ENCODE measurements at places on chromosomes 2 and 18.

GRCh38 chr18:58793361-58793760, 71.3 kb upstream of the ZNF532 start:
- no peak for DNase-seq

DNA sequence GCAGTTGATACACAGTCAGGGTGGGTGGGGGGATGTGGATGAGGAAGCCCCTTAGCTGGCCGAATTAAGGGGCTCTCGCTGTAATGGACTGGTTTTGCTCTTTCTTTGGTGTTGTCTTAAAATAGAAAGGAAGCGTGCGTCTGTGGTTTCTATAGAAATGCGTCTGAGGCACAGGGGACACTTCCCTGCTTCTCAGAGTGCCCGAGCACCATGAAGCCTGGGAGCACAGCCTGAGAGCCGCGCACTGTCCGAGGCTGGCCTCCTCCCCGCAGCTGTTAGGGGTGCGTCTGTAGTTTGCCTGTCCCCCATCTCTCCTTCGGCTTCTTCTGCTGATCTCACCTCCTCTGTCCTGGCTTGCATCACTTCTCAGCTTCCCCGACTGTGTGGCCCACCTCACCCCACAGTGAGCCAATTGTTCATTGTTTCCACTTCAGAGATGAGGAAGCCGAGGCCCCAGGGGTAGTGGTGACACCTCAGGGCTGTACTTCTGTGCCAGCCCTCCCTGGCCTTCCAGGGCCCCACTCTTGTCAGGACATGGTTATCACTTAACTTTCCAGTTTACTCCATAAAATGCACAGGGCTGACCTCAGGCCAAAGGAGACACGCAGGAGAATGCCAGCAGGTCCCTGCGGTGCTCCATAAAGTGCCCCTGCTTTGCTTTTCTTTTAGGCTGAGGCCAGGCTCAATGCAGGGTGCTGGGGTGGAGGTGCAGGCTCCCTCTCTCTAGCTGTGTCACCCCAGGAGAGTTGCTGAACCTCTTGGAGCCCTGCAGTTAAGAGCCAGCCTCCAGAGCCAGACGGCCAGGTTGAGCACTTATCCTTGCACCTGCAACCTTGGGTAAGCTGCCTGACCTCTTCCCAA, 210.6 kb downstream of the SEPTIN10 start:
- DNase-seq: no peak

DNA sequence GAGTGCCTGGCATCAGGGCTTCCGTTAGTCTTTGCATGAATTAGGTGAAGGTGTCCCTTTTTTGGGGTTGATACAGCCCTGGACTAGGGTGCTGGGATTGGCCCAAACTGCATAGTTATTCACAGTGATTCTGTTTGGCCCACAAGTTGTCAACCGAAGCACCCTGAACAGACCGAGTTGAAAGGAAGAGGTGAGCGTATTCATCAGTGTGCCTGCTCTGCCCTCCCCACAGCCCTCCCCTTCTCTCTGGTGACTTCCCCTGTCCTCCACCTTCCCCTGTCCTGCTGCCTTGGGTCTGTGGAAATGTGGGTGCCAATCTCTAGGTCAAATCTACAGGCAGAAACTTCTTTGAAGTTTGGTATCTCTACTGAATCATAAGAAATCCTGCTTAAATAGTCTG, 330.5 kb downstream of the DYSF start:
- no peak for DNase-seq

DNA sequence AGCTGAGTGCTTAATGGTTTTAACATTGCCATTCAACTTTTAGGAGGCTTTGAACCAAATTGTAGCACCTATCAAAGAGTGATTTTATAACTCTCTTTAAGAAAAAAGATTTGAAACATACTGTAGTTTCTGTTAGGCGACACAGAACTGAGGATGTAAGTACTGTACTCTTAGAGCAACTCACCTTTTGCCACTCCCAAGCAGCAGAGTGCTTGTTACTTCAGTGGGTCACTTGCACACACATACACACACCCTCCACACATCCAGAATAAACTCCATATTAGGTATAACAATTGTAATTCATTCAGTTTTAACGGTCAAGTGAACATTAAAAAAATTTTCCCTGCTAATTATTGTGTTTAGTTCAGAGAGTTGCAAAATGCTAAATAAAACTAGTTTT, 118.3 kb downstream of the CAMKMT start:
- no peak for DNase-seq

GRCh38 chr18:76911440-76911839, 89.1 kb downstream of the ZNF236 start:
- no peak for DNase-seq

Data from GOT3 (cell line).